ENCODE measurements at places on chromosomes 6 and 20. TPM values are rescaled to one million over a fixed set of nuclear protein-coding genes. Genes with fewer than 3 reads are reported as not detected.

Gene MMP24
- 7.1 TPM for total RNA-seq

Gene ZSCAN23
- 0.51 TPM for total RNA-seq

DNA sequence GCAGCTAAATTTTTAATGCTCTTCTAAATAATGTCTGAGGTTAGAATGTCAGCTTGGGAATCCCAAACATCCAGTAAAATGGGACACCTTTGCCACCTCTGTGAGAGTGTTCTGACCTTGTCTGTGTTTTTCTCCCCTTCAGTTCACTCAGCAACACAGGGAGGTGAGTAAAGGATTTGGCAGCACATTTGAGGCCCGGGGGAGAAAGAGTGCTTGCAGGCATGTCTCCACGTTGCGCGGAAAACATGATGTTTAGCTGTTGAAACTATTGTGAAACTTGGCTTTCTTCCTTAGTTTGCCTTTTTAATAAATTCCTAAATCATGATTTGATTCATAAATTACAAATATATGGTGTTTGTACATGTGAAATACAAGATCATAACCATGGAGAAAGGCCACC is 707.8 kb upstream of the FLRT3 start:
- DNase-seq: peak; percentile 81

DNA sequence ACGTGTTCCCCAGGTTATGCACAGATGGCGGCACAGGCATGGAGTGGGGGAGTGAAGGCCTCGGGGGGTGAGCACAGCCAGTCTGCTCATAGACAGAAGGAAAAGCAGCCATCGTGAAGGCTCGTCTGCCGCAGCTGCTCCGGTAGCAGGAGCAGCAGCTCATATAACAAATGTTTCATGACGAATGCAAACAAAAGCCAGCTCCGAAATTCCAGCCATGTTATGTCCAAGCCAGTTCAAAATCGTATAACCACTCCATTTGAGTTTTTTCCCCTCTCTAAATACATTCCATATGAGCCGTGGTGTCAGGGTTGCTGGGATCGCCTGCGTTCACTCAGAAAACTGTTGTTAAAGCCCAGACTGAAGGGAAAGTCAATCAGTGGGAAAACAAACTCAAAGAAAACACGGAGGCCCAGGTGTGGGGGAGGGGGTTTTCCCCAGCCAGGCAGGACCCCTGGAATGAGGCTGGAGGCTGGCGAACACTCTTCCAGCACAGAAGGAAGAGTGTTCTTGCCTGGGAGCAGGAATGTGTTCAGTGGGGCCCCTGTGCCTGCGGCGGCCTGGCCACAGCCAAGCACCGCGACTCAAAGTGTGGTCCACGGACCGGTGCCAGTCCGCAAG is 280.4 kb upstream of the TAB2 start:
- no peak for DNase-seq

GRCh38 chr6:36650848-36651478 is 27.6 kb upstream of the CDKN1A start:
- no peak for DNase-seq

DNA sequence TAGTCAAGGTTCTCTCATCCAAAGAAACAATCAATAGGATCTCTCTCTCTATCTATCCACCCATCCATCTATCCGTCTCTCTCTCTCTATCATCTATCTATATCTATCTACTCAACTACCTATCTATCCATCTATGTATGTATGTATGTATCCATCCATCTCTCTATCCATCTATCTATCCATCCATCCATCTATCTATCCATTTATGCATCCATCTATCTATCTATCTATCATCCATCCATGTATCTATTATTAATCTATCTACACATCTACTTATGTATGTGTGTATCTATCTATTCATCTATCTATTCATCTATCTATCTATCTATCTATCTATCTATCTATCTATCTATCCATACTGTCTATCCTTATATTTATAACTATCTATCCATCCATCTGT is 99.3 kb downstream of the FNDC1 start:
- DNase-seq: no peak

DNA sequence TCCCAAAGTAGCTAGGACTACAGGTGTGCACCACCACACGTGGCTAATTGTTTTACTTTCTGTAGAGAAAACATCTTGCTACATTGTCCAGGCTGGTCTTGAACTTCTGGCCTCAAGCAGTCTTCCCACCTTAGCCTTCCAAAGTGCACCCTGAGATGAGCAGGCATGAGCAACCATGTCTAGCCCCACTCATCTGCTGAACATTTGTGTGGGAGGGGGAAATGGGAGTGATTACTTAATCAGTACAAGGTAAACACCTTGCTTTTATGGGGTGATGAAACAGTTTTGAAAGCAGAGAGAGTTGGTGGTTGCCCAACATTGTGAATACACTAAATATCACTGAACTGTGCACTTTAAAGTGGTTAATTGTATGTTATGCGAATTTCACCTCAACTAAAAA is 5.3 kb downstream of the APMAP start:
- DNase-seq: peak; percentile 11

Gene BCAS1
- not detected for total RNA-seq

Gene CCM2L
- total RNA-seq: not detected

Gene MCHR2
- total RNA-seq: not detected

DNA sequence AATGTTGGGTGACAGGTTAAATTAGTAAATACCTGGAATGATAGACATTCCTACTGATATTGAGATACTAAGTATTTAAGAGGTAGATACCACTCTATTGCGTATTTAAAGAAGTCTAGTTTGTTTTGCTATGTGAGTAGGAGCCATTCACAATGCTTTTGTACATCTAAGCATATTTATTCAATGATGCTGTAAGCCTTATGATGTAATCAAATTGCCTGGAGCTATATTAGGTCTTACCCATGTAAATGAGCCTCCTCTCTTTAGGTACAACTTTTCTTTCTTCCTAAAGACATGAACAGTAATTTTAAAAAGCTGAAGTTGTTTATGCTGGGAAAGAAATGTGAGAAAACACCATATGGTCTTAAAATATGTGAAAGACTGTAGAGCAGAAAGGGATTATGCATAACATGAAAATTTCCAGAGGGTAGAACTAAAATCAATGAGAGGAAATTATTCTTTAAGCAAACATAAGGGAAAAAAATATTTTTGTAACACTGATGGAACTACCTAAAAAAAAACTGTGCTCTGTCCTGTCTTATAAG is 526.7 kb downstream of the EPHA7 start:
- DNase-seq: no peak

- no peak for DNase-seq
These were observed 356.4 kb downstream of the KIF16B start for GRCh38 chr20:16216914-16217230.

GRCh38 chr6:72083976-72084375 is 197.6 kb downstream of the RIMS1 start:
- DNase-seq: no peak

GRCh38 chr6:151380848-151381205 is 10.5 kb downstream of the ZBTB2 start:
- no peak for DNase-seq

Gene BMP7
- not detected for total RNA-seq

Gene SLC22A7
- not detected for total RNA-seq

Gene PGC
- not detected for total RNA-seq

Gene KIF13A
- 46.0 TPM for total RNA-seq

- no peak for DNase-seq
These were observed 34.1 kb upstream of the HMGA1 start for GRCh38 chr6:34202329-34203201.

DNA sequence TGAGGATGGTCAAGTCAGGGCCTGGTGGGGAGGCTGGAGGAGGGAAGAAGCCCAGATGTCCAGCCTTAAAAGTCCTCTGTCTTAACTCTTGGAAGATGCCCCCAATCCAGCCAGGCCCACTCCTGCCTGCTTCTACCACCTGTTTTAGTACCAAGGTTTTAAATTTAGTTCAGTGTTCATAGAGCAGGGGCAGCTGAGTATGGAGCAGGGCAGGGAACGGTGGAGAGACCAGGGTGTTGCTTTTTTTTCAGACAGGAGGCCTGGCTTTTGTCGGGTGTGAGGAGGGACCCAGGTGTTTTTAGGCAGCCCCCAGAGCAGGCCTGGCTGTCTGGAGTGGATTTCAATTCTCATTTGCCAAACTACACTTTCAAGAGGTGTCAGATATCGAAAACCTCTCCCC is 278.8 kb downstream of the CDC5L start:
- no peak for DNase-seq

DNA sequence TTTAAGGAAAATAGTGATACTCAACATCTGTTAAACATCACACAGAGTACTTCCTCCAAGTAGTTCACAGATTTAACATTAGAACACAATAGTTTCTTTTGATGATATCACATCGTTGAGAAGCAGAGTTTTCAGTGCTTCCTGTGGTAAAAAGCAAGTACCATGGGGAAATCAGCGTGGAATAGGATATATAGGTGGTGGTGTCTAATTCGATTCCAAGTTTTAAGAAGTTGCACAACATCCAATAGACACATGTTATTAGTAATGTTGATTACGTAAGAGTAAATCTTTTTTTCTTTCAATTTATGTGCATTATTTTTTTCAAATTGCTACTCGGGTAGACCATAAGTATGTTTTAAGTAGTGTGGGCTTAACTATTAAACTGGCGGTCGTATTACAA is 360.7 kb downstream of the NKAIN2 start:
- DNase-seq: no peak

Gene SDCBP2
- 5.5 TPM for total RNA-seq

Gene DNAH8
- not detected for total RNA-seq

Gene C20orf144
- 0.63 TPM for total RNA-seq

DNA sequence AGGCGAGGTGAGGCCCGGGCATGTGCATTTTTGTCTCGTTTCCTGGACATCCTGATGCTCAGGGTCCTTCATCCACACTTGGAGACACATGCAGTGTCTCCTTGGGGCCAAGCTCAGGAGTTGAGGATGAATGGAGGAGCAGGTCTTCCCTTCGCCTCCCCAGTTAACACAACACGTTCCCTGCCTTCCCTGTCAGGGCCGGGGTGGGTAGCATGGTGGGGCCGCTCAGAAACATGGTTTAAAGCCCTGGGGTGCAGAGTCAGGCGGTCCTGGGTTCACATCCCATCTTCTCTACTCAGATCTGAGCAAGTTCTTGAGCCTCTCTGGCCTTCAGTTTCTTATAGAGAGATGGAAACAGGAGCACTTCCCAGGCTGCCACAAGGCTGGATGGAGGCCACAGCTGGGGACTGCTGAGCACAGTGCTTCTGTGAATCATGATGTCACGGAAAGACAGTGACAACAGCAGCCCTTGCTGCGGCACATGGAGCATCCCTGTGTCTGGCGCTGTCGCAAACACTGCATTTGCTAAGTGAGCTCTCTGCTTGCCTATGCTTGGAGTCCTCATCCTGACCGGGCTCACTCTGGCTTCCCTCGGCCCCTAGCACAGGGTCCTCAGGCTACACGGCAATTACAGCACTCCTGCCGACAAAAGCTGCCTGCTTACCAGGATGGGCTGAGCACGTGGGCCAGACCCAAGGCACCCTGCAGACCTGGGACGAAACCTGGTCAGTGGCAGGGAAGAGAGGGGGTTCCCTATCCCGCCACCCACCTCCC is 45.6 kb upstream of the STX16 start:
- DNase-seq: no peak

DNA sequence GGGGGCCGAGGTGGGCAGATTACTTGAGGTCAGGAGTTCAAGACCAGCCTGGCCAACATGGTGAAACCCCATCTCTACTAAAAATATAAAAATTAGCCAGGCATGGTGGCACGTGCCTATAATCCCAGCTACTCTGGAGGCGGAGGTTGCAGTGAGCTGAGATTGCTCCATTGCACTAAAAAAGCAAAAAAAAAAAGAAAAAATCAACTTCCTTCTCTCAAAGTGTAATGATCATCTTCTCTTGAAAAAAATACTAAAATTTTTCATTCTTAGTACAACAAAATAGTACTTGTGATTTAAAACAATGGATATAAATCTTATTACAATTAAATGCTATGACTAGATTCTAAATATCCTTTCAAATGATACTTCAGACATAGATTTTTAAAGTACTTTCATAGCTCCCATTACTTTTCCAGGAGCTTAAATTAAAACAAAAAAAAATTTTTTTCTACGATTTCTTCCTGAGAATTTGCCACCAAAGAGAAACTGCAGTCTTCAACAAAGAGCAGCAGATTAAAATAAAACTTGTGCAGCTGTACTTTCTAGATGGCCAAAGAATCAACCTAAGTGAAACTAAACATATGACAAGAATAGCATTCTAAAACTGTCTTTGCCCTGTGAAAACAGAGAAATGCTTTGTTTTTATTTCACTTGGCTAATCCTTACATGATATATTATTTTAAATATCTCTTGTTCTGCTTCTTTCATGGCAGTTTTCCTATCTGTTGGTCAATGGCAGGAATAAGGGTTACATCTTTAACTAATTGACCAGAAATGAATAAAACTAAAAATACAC is 75.2 kb downstream of the MAP3K5 start:
- DNase-seq: no peak

Gene MCCD1
- not detected for total RNA-seq

DNA sequence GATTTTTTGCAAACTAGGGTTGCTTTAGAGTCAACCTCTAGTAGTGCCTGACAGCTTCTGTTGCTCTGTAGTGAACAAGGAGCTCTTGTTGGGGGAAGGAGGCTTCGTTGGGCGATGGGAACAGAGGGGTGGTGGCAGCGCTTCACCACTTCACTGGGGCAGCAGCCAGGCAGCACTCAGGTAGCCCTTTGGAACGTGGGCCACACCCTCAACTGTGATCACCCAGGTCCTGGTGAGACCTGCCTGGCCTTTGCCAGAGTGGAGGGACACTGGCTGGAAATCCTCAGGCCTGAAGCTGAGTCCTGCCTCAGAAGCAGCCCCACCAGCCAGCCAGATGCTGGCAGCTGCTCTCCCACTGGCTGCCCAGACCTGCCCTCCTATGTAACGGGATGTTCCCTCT is 10.4 kb upstream of the EDN3 start:
- no peak for DNase-seq

Gene ADGRB3
- total RNA-seq: not detected

DNA sequence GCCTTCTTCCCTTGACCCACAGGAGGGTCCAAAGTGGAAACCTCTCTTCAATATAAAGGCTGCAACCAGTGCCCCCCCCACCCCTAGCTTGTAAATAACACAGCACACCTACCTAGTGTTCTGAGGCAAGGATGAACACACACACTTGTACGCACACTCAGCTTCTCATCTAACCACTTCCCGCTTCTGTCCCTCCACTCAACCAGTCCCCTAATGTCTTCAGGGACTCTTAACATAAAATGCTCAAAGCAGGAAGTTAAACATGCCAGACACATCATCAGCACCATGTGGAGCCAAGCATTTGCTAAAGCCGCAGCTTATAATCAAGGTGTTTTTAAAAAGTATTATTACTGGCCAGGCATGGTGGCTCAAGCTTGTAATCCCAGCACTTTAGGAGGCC is 35.3 kb downstream of the FOXQ1 start:
- DNase-seq: no peak

DNA sequence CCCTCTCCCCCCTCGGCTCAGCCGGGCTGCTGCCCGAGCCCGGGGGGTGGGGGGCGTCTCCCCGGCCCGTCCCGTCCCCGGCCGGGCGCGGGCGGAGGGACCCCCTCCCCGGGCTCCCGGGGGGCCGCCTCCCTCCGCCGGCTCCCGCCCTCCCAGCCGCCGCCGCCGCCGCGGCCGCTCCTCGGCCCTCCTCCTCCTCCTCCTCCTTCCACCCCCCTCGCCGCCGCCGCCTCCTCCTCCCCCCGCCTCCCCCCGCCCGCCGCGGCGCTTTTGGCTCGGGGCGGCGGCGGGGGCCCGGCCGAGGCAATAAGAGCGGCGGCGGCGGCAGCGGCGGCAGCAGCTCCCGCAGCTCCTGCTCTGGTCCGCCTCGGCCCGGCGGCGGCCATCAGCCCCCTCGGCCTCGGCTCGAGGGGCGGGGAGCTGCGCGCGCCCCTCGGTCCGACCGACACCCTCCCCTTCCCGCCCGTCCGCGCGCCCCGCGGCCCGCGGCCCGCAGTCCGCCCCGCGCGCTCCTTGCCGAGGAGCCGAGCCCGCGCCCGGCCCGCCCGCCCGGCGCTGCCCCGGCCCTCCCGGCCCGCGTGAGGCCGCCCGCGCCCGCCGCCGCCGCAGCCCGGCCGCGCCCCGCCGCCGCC is 38.7 kb downstream of the GNAS start:
- peak; percentile 82 for DNase-seq

Measured in GM23248 (cell line).